ENCODE measurements at places on chromosomes 7 and 10.

DNA sequence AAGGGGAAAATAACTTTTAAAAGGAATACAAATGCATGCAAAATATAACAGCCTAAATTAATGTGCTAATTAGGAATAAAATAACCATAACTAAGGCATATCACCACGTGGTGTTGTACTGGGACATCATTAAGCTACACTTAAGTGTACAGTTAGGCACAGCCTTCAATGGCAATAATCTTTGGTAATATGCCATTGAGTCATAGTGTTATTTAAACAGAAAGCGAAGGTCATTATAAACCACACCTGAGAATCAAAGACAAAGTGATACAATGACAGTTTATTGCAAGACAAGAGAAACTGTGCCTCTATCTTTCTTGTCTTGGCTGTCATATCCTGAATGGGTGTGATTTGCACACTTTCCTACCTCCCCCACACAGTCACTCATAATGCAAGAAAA, 30.5 kb upstream of the AUTS2 start:
- DNase-seq, result no peak

DNA sequence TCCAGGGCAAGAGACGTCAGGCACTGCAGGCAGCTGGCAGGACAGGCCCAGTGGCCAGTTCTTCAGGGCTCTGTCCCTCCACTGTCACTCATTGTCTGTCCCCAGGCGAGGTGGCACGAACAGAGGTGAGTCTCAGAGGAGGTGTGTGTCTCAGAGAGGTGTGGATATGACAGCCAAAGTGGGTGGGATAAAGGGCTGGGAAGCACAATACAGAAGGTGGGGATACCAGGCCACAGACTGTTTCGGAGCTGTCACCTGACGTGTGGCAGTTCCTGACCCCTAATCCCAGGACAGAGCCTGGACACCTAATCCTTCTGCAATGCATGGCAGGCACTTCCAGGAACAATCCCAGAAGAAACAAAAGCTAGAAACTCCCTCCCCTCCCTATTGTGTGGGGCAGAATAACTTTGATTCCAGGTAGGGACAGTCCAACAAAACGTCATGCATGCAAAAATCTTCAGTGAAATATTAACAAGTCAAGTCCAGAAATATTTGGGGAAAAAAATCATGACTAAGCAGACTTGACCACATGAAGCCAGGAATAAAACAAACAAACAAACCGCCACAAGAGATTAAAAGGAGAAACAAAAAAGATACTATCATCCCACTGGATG, 11.6 kb downstream of the KLRG2 start:
- DNase-seq, result no peak

- DNase-seq, result no peak
These were observed 64.9 kb upstream of the GPR22 start for GRCh38 chr7:107404740-107405537.

- peak; percentile 24 for DNase-seq
These were observed 61.8 kb downstream of the RASGEF1A start for GRCh38 chr10:43204943-43205671.

DNA sequence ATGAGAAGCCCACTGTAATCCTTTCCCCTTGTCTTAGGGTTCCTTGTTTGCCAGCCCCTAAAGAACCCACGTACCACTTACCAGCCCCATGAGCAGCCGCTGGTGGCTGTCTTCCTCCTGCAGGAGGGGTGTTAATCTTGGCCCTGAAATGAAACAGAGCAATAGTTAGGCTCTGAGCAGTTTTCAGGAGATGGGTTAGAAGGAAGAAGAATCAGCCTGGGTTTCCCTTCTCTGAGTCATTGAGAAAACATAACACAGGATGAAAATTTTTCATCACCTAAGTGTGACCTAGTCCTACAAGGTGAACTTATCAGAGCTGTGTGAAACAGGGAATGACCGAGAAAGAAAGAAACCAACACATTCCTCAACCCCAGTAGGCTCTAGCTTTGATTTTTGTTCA, 90.0 kb downstream of the GSAP start:
- no peak for DNase-seq

DNA sequence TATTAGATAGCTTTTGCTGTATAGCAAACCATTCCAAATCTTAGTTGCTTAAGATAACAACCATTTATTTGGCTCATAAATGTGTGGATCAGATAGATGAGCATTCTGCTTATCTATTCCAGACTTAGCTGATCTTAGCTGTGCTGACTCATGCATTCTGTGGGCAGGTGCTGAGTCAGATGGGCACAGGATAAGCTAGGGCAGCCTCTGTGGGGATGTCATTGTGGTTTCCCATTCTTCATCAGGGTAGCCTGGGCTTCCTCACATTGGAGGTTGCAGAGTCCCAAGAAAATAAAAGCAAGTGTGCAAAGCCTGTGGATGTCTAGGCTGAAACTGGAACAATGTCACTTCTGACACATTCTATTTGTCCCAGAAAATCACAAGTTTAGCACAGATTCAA, 917.0 kb downstream of the TYW1 start:
- no peak for DNase-seq

DNA sequence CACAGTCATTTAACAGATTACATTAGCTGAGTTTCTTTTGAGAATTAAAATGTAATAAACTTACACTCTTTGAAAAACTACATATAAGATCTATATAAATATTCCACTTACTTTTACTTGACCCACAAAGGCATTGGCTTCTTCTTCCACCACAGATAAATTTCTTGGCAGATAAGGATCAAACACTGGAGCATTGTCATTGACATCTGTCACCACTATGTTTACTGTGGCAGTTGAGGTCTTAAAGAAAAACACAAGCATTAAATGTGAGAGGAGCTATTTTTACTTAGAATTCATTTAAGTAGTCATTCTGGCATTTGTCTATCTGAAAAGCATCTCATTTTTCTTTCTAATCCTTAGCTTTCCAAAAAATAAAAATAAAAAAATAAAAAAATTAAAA, 734.4 kb downstream of the PCDH15 start:
- no peak for DNase-seq

GRCh38 chr7:110973196-110973990, 117.5 kb upstream of the LRRN3 start:
- no peak for DNase-seq

GRCh38 chr10:114779803-114780576, 41.6 kb upstream of the FHIP2A start:
- DNase-seq, result no peak

Measured in T follicular helper cell (primary cell).